Muscle of back (tissue), 13 donors: ENCODE measurements at places on chromosomes 7 and 10. TPM values are rescaled to one million over a fixed set of nuclear protein-coding genes. Genes with fewer than 3 reads are reported as not detected.

GRCh38 chr10:88347597-88348304 is 235.4 kb downstream of the RNLS start:
- DNase-seq = no peak

DNA sequence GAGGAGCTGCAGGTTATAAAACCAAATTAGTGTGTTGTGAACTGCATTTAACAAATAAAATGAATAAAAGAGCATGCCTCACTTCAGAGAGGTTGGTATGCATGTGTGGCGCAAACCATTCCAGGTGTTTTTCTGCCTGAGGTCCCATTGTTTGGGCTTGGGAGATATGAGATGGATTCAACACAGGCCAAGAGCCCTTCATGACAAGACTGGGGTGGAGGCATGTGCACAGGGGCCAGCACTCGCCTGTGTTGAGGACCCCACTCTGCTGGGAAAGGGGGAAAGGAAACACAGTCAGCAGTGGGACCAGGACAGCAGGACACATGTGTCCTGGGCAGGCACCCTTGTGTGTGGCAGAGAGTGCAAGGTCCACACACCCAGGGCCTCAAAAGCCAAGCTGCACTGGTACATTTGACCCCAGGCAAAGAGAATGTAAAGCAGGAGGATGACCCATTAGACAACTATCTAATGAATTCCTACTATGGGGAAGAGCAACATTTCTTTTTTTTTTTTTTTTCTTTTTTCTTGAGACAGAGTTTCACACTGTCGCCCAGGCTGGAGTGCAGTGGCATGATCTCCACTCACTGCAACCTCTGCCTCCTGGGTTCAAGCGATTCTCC is 9.2 kb upstream of the SLC18A3 start:
- no peak for DNase-seq

The SPDYE16 gene
- polyA plus RNA-seq = 1.5 TPM

DNA sequence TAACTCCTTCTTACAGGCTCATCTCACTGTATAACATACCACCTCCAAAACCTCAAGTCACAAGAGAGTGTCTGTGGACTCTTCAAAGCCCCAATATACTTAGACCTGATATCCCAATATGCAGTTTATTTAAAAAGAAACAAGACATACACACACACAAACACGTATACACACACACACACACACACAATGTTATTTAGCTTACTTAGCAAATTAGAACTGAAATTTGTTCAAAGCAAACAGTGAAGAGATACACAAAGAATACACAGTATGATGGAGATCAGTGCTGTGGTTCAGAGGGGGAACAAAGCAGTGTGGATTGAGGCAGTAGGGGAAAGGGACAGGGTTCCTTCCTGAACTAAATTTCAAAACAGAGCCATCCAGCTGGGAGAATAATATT is 807.2 kb downstream of the IPMK start:
- no peak for DNase-seq

GRCh38 chr10:43700306-43700705 is 51.6 kb upstream of the ZNF32 start:
- DNase-seq = no peak

- DNase-seq = no peak
These were observed 447 bp downstream of the RSU1 start for GRCh38 chr10:16816830-16817124.

The SP8 gene
- not detected for polyA plus RNA-seq

DNA sequence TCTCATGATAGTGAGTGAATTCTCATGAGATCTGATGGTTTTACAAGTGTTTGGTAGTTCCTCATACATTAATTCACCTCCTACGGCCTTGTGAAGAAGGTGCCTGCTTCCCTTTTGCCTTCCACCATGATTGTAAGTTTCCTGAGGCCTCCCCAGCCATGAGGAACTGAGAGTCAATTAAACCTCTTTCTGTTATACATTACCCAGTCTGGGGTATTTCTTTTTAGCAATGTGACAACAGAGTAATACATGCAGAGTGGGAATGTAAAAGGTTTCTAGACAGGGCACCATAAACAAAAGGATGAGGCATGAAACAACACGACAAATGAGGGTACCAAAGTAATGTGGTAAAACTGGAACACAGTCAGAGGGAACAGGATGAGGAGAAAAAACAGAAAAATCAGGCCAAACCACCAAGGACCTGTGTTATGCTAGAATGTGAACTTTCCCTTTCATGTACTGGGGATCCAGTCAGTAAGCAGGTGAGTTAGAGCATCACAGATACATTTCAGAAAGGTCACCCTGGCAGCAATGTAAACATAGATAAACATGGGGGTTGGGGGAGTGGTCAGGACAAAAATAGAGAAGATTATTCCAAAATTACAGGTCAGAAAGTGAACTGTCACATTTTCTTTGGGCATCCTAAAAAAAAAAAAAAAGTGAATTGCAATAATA is 31.9 kb downstream of the ANKRD26 start:
- DNase-seq = no peak

- DNase-seq = no peak
These were observed 14.7 kb upstream of the SERPINE1 start for GRCh38 chr7:101112233-101112632.

The COL26A1 gene
- polyA plus RNA-seq = 0.91 TPM

The JAZF1 gene
- polyA plus RNA-seq = 39.1 TPM

- DNase-seq = no peak
These were observed 148.6 kb downstream of the IMMP2L start for GRCh38 chr7:111413739-111414138.

DNA sequence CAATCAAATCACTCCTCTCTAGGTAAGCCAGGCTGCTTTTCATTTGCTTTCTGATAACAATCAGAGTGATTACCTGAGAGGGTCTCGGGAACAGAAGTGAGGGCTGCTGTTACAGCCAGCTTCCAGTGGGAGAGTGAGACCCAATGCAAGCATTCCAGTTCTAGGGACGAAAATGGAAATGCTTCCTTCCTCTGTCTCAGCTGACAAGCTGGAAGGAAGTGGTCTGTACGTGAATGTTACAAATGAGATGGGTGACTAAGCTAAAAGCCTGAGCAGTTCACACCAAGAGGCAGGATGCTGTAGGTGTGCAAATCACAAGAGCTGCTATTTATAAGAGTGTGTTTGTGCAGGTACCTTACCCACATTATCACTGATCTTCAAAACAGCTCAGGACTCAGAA is 772.4 kb downstream of the GRID1 start:
- no peak for DNase-seq

DNA sequence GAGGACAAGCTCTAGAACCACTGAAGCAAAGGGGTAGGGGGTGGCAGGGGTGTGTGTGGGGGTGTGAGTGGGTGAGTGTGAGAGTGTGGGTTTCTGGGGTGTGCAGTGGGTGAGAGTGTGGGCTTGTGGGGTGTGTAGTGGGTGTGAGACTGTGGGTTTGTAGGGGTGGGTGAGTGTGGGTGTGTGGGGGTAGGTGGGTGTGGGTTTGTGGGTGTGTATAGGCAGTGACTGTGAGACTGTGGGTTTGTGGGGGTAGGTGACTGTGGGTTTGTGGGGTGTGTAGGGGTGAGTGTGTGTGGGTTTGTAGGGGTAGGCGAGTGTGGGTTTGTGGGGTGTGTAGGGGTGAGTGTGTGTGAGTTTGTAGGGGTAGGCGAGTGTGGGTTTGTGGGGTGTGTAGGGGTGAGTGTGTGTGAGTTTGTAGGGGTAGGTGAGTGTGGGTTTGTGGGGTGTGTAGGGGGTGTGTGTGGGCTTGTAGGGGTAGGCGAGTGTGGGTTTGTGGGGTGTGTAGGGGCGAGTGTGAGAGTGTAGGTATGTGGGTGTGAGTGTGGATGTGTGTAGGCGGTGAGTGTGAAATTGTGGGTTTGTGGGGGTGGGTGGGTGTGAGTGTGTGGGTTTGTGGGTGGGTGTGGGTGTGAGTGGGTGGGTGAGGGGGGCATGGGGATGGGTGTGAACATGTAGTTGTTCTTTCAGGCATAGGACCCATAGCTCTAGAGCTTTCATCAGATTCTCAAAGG is 8.8 kb downstream of the NOS3 start:
- DNase-seq = no peak

GRCh38 chr7:45413419-45413818 is 160.7 kb upstream of the ADCY1 start:
- no peak for DNase-seq

DNA sequence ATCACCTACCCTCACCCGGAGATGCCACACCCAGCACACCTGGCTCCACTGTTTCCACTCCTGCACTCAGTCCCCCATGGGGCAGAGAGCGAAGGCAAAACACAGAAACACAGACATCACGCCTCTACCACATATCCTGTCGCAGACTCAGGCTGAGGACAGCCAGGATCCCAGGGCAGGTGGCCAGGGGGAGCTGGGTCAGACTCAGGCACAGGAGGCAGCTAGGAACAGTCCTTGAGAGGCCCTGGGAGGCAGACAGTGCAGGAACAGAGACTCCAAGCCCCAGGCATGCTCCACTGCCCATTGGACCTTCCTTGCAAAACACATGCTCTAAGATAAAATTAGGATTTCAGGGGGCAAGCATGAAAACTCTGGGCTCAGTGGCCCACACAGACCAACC is 154.4 kb upstream of the C7orf33 start:
- DNase-seq = no peak

DNA sequence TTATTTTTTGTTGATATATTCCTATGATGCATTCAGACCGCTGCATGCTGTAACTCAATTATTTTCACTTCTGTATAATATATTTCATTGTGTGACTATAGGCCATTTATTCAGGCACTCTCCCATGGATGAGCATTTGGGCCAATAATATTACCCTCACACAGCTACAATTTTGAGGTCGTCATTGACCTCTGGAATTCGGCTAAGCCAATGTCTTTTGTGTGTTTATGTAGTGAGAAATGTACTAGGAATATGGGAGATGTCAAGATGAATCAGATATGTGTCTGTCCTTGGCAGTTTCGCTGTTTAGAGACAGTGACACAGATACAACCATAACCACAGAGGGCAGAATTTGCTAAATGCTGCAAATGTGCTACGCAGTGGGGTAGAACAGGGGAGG is 474.2 kb downstream of the ADRA2A start:
- DNase-seq = no peak

DNA sequence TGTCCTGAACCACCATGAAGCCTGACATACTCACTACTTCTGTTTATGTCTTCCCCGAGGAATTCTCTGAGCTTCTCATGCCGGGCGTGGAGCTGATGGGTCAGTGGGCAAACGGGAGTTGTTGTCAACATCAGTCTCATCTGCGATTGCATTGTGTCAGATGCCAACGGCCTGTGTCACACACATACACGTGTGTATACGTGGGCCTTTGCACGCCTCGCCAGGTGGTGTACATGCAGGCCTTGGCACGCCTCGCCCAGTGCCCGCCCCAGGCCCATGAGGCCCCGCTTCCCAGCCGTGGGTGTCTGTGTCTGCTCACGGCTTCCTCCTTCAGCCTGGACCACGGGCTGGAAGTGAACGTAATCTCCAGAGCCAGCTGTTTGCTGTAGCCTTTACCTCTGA is 7.5 kb upstream of the CSGALNACT2 start:
- no peak for DNase-seq

The CDH23 gene
- polyA plus RNA-seq = 5.3 TPM

GRCh38 chr7:51006483-51007235 is 224.0 kb upstream of the GRB10 start:
- no peak for DNase-seq

The LDB3 gene
- 741 TPM for polyA plus RNA-seq

DNA sequence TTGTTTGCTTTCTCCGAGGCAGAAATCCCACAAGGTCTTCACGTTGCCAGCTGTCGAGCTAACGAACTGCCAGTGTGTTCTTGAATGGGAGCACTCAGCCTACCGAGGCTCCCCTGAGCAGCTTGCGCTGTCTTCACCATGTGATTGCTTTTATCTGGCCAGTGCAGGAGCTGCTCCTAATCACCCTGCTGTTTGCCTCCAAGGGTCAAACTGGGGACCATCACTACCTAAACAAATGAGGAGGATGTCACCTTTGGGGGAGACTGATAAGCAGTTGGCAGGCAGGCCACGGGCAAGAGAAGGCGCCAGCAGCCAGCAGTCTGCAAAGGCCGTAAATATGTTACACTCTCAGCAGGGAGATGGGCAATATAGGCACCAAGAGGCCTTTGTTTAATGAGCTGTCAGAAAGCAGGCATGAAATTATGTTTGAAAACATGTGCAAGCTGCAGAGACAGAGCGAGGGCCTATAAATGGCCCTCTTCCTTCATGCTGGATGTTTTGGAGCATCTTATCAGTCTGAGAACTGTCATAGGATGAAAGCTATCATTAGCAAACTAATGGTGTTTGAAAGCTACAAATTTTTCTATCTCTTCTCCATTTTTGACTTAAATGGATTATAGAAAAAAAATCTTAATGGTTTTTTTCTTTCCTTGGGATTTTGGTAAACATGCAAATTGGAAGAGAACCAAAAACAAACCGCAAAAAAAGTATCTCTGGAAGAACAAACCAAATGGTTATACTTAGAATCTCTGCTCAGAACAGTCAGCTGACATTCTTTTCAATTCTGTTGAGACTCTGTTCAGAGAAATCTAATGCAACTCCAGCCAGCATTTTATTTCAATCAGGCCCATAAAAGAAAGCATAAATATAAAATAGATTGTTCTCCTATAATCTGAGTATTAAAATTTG is 267.3 kb upstream of the NPVF start:
- DNase-seq = no peak

- no peak for DNase-seq
These were observed 1.8 kb downstream of the WASL start for GRCh38 chr7:123746931-123747488.

DNA sequence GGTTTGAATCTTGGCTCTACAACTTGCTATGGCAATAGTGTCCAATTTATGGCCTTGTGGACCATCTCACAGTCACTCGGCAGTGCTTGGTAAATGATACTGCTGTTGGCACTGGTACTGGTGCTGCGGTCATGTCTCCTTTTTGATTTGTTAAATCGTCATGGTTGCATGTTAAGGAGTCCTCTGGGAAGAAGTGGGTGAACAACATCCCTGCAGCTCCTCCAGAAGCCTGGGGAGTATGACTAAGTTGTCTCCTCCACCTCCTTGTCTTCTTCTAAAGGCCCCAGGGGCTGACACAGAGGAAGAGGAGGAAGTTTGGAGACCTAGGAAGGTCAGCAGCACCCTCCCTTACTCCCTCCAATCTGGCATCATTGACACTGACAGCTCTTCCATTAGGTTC is 8.5 kb downstream of the ITPRIP start:
- DNase-seq = no peak

The PON3 gene
- polyA plus RNA-seq = 14.5 TPM

DNA sequence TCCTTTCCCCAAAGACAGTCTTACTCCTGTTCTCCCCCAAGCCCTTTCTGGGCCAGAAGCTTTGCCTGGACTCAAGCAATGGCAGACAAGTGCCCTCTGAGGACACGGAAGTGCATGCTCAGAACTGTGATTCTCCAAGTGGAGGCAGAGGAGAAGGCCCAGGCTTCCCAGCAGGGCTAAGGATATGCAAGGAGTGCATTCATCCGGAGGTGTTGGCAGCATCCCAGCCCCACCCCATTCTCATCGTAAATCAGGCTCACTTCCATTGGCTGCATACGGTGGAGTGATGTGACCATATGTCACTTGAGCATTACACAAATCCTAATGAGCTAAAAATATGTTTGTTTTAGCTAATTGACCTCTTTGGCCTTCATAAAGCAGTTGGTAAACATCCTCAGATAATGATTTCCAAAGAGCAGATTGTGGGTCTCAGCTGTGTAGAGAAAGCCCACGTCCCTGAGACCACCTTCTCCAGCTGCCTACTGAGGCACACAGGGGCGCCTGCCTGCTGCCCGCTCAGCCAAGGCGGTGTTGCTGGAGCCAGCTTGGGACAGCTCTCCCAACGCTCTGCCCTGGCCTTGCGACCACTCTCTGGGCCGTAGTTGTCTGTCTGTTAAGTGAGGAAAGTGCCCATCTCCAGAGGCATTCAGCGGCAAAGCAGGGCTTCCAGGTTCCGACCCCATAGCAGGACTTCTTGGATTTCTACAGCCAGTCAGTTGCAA is 1.4 kb upstream of the RBP3 start:
- no peak for DNase-seq
